ENCODE measurements at places on chromosomes 3 and 15.

- H3K36me3 ChIP-seq: no peaks in the 10 kb centered on the region
- no peak overlapping the region for H3K27ac ChIP-seq
- DNase-seq: no peak
- no peak overlapping the region for H3K4me3 ChIP-seq
- H3K27me3 ChIP-seq: no peaks in the 10 kb centered on the region
These were observed 13.7 kb downstream of the PXK start for GRCh38 chr3:58346368-58346767.

- no peaks in the 10 kb centered on the region for H3K36me3 ChIP-seq
- H3K4me1 ChIP-seq: no peaks in the 10 kb centered on the region
- no peaks in the 10 kb centered on the region for H3K27me3 ChIP-seq
These were observed 74.9 kb upstream of the SETMAR start for GRCh38 chr3:4228295-4228694.

DNA sequence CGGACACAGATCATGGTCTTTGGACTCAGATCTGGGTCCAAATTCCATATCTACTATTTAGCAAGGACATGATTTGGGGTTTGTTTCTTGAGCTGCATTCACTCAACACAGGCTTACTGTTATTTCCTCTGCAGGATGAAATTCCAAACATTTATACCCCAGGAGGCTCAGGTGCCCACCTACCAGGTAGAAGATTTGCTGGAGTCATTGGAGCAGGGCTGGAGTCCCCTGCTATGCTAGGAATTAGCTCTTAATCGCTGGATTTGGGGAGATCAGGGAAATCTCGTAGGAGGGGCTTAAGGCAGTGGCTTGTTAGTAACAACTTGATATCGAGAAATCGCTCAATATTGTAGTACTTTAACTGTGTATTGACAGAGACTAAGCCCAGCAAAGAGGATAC is 193.0 kb downstream of the IL20RB start:
- H3K4me3 ChIP-seq: no peak overlapping the region
- no peak for DNase-seq
- H3K27ac ChIP-seq: no peak overlapping the region
- no peaks in the 10 kb centered on the region for H3K27me3 ChIP-seq

DNA sequence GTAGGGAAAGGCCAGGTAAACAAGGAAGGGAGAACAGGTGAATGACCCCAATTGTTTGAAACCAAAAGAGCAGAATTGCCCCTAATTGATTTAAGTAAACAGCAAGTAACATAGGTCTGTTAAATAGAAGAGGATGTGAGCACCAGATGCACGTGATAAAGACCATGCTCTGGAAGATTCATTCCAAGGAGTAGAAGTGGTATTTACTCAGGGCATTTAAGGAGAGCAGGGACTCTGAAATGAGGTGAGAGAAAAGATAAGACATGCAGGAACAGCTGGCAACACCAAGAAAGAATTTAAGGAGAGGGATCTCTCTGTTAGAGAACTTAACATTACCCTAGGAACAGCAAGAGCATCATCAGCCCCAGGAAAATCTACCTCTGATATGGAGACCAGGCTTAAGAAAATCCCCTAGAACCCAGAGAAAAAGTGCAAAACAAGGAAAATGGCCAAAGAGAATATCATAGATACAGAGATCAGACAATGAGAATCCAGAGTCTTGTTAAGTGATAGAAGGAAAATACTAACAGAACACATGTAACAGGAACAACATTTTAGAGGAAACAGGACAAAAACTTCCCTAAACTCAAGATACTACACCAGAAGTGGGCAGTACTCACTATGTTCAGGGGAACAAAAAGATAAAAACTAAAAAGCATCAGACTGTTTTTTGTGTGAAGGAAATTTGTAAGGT is 6.4 kb downstream of the NUDT16 start:
- peaks cover 18% of the 10 kb centered on the region for H3K4me1 ChIP-seq
- H3K27ac ChIP-seq: no peak overlapping the region
- H3K36me3 ChIP-seq: no peaks in the 10 kb centered on the region
- DNase-seq: no peak
- no peak overlapping the region for H3K4me3 ChIP-seq
- no peaks in the 10 kb centered on the region for H3K27me3 ChIP-seq

DNA sequence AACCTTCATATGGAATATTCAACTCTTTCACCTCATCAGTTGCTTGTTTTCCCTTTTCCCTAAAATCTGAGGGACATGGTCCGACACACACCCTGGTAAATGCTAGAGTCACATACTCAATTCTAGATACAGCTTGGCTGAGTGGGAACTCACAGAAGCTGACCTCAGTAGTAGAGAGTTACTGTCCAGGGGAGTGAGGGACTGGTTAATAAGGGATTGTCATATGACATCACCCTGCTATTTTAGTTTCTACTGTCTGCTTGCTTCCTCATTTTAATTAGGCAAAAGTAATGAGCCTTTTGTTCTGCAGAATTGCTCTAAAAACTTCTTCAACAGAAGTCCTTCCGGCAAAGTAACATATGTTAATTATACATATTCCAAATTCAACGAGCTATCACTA is 244.5 kb downstream of the ZIC4 start:
- H3K36me3 ChIP-seq: no peaks in the 10 kb centered on the region
- DNase-seq: no peak
- no peaks in the 10 kb centered on the region for H3K4me1 ChIP-seq
- no peak overlapping the region for H3K27ac ChIP-seq

- no peak for DNase-seq
- no peak overlapping the region for H3K27ac ChIP-seq
- no peaks in the 10 kb centered on the region for H3K36me3 ChIP-seq
- H3K4me3 ChIP-seq: no peak overlapping the region
- H3K27me3 ChIP-seq: peaks cover 6% of the 10 kb centered on the region
These were observed 95.7 kb downstream of the LINGO1 start for GRCh38 chr15:77537006-77537405.

DNA sequence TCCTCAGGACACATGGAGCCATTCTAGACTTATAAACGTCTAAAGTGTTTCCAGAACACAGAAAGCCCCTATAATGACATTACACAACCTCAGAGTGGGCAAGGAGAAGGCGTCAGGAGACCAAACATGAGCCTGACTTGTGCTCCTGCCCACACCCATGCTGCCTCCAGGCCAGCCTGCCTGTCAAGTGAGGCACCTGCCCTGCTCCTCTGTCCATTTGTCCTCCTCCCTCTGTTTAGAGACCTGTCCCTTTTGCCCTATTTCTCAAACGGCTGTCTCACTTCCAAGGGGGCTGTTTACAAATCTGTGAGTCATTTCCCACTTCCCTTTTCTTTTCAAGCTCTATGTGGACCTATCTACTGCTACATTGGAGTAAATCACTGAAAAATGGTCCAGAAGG is 21.0 kb downstream of the ZDHHC3 start:
- no peaks in the 10 kb centered on the region for H3K27me3 ChIP-seq
- H3K4me1 ChIP-seq: peaks cover 32% of the 10 kb centered on the region
- H3K27ac ChIP-seq: no peak overlapping the region
- DNase-seq: no peak
- peaks cover 13% of the 10 kb centered on the region for H3K36me3 ChIP-seq

- H3K4me3 ChIP-seq: no peak overlapping the region
- no peaks in the 10 kb centered on the region for H3K4me1 ChIP-seq
- H3K27me3 ChIP-seq: no peaks in the 10 kb centered on the region
- peaks cover 91% of the 10 kb centered on the region for H3K36me3 ChIP-seq
These were observed 53.2 kb downstream of the SLTM start for GRCh38 chr15:58880320-58880719.

DNA sequence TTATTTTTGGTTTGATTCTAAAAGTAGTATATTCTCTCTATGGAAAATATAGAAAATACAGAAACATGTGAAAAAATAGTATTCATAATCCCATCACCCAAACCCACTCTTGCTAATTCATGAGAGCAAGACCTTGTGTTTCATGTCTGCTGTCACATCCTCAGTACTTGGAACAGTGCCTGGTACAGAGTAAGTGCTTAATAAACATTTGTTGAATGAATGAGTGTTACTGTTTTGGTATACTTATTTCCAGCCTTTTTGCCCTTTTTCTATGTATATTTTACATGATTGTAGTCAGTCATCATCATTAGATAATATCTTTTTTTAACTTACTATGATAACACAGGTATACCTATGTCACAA is 59.3 kb downstream of the IL16 start:
- no peaks in the 10 kb centered on the region for H3K4me1 ChIP-seq
- H3K4me3 ChIP-seq: no peak overlapping the region
- no peaks in the 10 kb centered on the region for H3K36me3 ChIP-seq
- H3K27ac ChIP-seq: no peak overlapping the region
- peaks cover 3% of the 10 kb centered on the region for H3K27me3 ChIP-seq

GRCh38 chr15:28182216-28182615 is 83.1 kb upstream of the OCA2 start:
- DNase-seq: no peak
- no peaks in the 10 kb centered on the region for H3K4me1 ChIP-seq
- H3K27me3 ChIP-seq: no peaks in the 10 kb centered on the region
- no peak overlapping the region for H3K27ac ChIP-seq

GRCh38 chr3:66456711-66457173 is 44.1 kb downstream of the LRIG1 start:
- H3K27me3 ChIP-seq: no peaks in the 10 kb centered on the region
- peaks cover 11% of the 10 kb centered on the region for H3K4me1 ChIP-seq
- no peak overlapping the region for H3K27ac ChIP-seq
- H3K36me3 ChIP-seq: no peaks in the 10 kb centered on the region
- DNase-seq: no peak

DNA sequence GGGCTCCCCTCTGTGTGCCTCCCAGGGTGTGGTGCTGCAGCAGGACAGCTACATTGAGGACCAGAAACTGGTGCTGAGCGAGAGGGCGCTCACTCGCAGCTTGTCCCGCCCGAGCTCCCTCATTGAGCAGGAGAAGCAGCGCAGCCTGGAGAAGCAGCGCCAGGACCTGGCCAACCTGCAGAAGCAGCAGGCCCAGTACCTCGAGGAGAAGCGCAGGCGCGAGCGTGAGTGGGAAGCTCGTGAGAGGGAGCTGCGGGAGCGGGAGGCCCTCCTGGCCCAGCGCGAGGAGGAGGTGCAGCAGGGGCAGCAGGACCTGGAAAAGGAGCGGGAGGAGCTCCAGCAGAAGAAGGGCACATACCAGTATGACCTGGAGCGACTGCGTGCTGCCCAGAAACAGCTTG is 53.7 kb downstream of the KLHL25 start:
- no peaks in the 10 kb centered on the region for H3K27me3 ChIP-seq
- no peak overlapping the region for H3K4me3 ChIP-seq
- H3K4me1 ChIP-seq: peaks cover 2% of the 10 kb centered on the region
- peaks cover 97% of the 10 kb centered on the region for H3K36me3 ChIP-seq
- DNase-seq: no peak
- H3K27ac ChIP-seq: peak overlapping the region; percentile 77

GRCh38 chr15:60213377-60214000 is 184.3 kb downstream of the ANXA2 start:
- no peaks in the 10 kb centered on the region for H3K36me3 ChIP-seq
- no peak overlapping the region for H3K27ac ChIP-seq
- DNase-seq: no peak
- H3K4me1 ChIP-seq: no peaks in the 10 kb centered on the region

DNA sequence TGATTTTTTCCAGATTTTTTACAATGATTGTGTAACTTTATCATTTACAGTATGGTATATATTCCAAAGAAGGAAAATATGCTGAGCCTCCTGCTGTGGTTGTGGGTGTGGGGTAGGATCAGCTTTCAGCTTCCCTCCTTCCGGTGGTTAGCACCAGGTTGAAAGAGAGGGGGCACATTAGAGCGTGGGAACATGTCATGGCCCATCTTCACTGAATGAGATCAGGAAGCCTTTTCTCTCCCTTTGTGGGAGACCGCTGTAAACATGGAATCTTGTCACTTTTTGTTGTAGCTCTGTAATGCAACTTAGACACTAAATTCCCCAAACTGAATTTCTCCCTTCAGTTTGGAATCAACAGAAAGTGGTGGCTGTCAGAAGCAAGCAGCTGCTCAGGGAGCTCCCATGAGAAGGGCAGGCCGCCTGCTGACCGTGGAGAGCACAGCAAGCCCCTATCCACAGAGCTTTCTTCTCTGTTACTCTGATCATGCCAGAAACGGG is 86.7 kb upstream of the LIMD1 start:
- no peak for DNase-seq
- no peak overlapping the region for H3K27ac ChIP-seq
- peaks cover 6% of the 10 kb centered on the region for H3K4me1 ChIP-seq
- no peak overlapping the region for H3K4me3 ChIP-seq

DNA sequence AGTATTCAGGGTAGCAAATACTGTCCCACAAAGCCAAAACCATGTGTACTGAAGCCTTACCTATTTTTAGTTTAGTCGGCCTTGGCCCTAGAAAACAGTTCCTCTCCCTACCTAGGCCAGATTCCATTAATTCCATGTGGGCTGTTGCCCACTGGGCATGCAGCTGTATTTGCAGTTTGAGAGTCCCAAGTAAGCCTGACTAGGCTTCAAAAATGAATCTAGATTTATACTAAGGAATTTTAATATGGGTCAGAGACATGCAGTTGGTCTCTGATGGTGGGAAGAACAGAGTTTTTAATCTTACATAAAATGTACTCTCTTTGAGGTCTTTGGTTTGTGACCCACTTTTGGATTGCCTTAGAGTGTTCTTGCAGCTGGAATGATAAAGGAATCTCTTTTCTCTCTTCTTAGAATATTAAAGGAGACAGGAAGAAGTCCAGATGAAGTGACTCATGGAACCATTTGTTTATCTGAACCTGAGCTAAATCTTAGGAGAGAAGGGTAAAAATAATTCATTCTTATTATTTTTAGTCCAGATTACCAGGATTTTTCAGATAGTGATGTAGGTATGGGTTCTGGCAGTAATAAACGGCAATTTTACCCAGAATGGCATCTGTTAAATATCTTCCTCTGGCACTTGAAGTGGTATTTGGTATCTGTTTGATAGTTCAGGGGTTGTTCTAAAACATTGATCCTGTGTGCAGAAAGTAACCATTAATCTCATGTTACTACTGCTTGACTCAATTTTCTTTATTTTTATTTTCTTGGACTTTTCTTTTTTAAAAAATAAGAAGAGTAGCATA is 33.8 kb downstream of the GLCE start:
- peaks cover 4% of the 10 kb centered on the region for H3K4me1 ChIP-seq
- H3K27me3 ChIP-seq: no peaks in the 10 kb centered on the region
- peaks cover 32% of the 10 kb centered on the region for H3K36me3 ChIP-seq
- no peak overlapping the region for H3K27ac ChIP-seq
